ENCODE measurements at places on chromosomes 16 and 17.

GRCh38 chr17:4950746-4951204, at the start of gene ENO3:
ENO3 (plus strand) TSS chr17:4951119; CDS start chr17:4951830, 711 bp downstream.
- peak; percentile 62 for DNase-seq

- no peak for DNase-seq
Observed at GRCh38 chr17:58380207-58381123, 28.5 kb upstream of the SUPT4H1 start.

- no peak for DNase-seq
Observed at GRCh38 chr16:20851601-20852000, 45.3 kb downstream of the REXO5 start.

DNA sequence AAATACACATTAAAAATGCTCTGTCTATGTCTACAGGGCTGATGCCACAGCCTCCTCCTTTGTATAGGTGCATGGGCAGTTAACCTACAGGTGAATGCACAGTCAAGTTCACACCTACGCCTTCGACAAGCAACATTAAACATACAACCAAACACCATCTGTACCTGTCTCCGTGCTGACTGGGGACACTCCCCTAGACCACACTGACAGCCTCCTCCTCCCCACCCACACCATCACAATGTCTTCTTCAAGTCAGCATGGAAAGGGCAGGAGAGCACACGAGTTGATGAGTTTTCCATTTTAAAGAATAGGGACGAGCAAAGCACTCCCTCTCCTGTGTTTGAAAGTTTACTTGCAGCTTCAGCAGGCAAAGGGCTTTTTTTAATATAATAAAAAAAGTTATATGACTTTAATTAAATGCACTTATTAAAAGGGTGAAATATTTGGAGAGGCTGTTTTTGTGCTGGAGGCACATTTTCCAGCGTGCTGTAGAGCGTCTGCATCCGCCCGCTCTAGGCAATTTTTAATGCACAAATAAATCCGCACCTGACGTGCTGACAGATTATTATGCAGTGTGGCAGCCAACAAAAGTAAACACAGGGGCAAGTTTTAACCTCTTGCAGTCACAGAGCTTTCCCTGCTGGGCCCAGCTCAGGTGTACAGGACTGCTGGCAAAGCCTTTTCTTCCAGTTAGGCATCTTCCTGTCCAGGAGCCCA, 367.9 kb downstream of the SOX9 start:
- DNase-seq: no peak
